HL-60 (cell line): ENCODE measurements at places on chromosomes 5 and 9.

DNA sequence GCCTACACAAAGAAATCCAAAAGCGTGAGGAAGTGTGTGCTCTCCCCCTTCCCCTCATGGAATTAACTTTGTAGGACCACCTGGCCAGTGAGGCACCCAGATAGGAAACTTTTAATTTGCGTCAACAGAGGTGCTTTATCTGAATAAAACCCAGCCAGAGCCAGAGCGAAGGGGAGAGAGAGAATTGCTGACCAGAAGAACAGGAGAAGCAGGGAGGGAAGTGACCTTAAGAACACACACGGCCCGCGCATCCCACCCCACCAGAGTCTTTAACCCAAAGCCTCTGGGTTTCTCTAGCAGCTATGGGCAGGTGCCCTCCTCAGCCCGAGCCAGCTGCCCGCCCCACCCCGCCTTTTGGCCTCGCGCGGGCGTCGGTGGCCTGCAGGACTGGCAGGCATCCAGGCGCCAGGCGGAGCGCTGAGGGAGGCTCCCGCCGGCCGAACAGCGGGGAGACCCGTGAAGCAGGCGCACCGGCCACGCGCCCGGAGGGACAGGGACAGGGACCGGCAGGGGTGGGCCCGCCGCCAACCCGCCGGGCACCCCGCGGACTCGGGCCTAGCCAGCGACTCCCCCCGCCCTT, 580 bp downstream of the ERAP1 start:
- peak; percentile 25 for DNase-seq

- DNase-seq, result no peak
Measured at GRCh38 chr5:141874262-141874964, 3.8 kb downstream of the PCDH1 start.

DNA sequence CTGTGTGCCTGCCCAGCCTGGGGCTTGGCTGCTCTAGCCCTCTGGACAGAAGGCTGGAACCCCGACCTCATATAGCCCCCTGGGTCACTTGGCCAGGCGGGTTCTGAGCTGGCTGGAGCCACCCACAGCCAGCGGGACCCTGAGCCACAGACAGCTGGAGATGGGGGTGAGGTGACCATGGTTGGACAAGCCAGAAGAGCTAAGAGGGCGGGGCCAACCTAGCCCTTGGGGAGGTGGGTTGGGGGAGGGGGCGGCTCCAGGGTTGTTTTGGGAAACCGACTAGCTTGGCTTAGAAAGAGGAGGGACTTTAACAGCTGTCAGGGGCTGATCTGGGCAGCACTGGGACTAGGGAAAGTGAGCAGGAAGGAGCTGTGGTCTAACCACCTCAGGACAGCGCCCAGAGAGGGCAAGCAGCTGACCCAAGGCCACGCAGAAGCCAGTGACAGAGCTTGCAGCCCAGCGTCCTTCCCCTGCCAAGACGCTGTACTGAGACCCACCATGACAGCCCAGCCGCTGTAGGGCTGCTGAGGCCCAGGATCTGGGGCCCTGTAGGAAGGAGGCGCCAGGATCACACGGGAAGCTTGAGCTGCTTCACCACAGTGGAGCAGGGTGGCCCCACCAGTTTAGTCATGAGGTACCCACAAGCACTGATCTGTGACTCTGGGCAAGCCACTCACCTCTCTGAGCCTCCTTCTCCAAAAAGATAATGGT, 2.2 kb downstream of the AIF1L start:
- DNase-seq, result no peak

DNA sequence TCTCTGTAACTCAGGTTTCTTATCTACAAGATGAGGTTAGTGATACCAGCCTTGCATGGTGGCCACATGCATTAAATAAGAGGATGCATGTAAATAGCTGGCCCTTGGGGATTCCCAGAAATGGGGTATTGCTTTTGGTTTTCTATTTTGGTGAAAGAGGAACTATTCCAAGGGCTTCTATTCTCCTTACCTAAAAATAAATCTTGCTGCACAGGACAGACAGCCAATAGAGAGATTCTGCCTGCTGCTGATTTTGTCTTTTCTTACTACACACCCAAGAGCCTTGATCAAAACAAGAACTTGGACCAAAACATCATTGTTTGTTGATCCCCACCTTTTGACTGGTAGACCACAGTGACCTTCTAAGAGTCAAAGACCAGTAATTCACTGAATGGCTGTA, 161.8 kb downstream of the PJA2 start:
- DNase-seq, result no peak
